ENCODE measurements at places on chromosomes 2 and 18.

DNA sequence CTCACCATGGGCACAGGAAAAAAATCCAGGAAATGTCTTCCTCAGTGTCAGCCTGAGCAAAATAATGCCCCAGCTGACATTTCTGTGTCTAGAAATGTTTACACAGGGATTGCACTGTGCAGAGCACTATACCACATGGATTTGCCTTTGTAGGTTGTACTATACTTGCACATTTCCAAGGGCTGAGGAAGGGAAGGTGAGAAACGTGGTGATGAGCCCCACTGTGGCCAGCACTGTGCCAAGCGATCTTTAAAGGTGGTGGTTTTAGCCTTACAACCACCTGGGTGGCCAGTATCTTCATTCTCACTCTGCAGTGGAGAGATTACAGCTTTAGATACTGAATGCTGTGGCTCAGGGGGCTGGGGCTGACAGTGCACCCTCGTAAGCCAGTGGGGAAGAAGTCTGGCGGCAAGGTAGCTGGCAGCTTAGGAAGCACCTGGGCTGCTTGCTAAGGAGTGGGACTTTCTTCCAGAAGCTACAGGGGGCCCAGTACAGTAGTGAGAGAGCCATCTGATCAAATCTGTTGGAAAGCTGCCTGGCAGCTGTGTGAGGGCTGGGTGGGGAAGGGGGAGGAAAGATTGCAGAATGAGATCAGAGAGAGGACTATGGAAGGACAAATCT, 81.4 kb upstream of the MSH2 start:
- peak; percentile 90 for DNase-seq

- no peak for DNase-seq
Measured at GRCh38 chr2:8421658-8422449, 260.0 kb upstream of the ID2 start.

- DNase-seq = no peak
Measured at GRCh38 chr2:177989029-177989885, 83.3 kb downstream of the PDE11A start.

DNA sequence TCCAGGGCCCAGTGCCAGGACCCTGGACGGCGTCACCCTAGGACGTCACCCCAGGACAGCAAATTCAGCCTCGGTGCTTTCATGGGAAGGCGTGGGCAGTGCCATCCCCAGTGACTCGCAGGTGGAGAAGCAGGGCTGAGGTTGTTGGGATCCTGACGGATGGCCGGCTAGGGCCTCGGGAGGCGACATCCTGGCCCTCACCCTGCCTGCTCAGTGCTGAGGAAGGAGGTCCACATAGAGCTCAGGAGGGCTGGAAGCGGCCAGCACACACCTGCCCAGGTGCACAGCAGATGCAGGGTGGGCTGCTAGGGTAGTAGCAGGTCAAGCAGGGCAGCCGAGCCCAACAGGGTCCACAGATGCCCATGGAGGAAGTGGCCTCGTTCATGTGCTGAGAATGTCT, 482.0 kb upstream of the SALL3 start:
- DNase-seq = no peak

DNA sequence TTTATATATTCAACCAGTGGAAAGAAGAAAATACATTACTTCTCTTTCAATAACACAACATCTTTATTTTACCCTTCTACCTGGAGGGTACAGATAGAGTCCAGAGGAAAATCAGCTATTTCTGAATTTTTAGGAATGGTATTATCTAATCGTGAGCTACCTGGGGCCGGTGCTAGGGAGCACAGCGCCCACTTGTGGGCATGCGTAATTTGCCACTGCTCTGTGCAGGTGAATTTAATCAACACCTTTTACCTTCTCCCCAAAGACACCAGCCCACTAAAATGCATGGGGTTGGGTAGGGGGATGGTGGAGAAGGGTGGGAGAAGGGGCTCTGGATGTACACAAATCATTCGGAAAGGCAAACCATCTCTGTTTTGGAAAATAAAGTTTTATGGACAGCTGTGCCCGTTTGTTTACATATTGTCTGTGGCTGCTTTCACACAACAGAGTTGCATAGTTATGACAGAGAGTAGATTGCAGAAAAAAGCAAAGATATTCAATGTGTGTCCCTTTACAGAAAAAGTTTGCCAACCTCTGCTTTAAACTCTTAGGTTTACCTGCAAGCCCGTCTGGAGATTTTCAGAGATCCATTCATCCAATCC, 51.5 kb upstream of the DCC start:
- peak; percentile 66 for DNase-seq

GRCh38 chr2:162006337-162006736, 67.7 kb downstream of the DPP4 start:
- DNase-seq = no peak

DNA sequence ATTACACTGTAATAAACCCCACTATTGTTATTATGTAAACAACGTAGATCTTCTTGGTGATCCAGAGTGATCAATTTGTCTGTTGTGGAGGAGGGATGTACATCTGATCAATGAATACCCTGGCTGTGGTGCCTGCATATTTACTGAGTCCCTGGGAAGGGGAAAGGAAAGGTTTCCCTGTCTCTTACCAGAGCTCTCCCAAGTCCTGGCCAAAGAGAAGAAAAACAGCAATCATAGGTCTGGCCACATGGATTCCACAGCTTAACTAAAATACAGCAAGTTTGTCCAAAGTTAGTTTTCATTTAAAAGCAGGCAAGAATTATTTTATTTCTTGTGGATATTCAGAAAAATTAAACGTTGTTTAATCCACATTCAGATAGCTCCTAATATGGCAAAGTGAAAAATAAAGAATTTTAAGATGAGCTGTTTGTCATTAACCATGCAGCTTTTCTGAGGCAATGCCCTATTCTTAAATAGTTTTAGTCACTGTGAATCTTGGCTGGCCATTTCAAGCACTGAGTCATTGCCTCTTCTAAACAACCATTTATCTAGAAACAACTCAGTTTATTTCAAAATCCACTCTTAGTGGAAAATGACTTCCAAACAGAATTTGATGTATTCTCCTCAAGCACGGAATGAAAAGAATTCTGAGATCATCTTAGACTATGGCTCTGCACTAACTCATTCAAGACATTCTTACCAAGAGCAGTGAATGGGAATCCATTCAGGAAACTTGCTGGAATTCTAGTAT, 1004.4 kb upstream of the CDH2 start:
- DNase-seq = no peak

GRCh38 chr2:66426244-66427111, 8.4 kb upstream of the MEIS1 start:
- no peak for DNase-seq

DNA sequence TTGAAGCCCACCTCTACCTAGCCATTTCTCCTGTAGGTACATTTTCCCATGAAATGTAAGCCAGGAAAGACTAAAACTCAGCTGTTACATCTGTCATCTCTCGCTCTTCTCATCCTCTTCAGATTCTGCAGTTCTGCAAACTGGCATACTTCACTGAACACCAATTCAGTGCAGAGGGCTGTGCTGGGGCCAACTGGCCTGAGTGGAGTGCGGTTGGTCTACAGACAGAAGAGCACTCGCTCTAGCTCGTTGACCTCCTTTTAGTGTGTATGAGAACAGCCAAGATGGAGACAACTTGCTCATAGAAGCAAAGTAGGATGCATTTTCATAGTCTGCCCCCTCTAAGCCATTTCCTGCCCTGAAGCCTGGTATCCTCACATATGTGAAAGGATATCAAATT, 862.6 kb downstream of the BCL11A start:
- DNase-seq = no peak
